ENCODE measurements at places on chromosomes 4 and X. TPM values are rescaled to one million over a fixed set of nuclear protein-coding genes. Genes with fewer than 3 reads are reported as not detected.

The IL3RA gene
- not detected for total RNA-seq

The SUPT20HL1 gene
- total RNA-seq, result 0.09 TPM

The TRIM60 gene
- not detected for total RNA-seq

The TLR2 gene
- total RNA-seq, result 0.32 TPM

The TLR6 gene
- 0.95 TPM for total RNA-seq

The XAGE1A gene
- total RNA-seq, result not detected

The DCTD gene
- total RNA-seq, result 93.8 TPM

The RAPGEF2 gene
- total RNA-seq, result 40.1 TPM

The FGFR3 gene
- total RNA-seq, result 3.3 TPM

The KDM6A gene
- 9.6 TPM for total RNA-seq

The GRIA3 gene
- total RNA-seq, result 2.1 TPM

The SCD5 gene
- 11.6 TPM for total RNA-seq

The FAM149A gene
- total RNA-seq, result 5.7 TPM

The UNC5C gene
- 4.1 TPM for total RNA-seq

The SMIM10L2A gene
- 0.17 TPM for total RNA-seq

The PNMA5 gene
- total RNA-seq, result not detected

The TMEM154 gene
- 2.7 TPM for total RNA-seq

The MND1 gene
- 4.7 TPM for total RNA-seq

The ATP1B4 gene
- total RNA-seq, result not detected

The HSFX1 gene
- 0.94 TPM for total RNA-seq

The SSX3 gene
- not detected for total RNA-seq

The XAGE3 gene
- not detected for total RNA-seq

The SPIN2B gene
- 12.6 TPM for total RNA-seq

The PLP1 gene
- 0.26 TPM for total RNA-seq

The TENM3 gene
- total RNA-seq, result 6.0 TPM

The PRSS12 gene
- 40.7 TPM for total RNA-seq

The CT45A5 gene
- not detected for total RNA-seq

The ARX gene
- not detected for total RNA-seq

The F8 gene
- total RNA-seq, result 4.0 TPM

The VSIG1 gene
- total RNA-seq, result not detected

The CXCL5 gene
- 0.17 TPM for total RNA-seq

The TNMD gene
- not detected for total RNA-seq

The SPIN2A gene
- total RNA-seq, result 2.4 TPM

The SYN1 gene
- 0.09 TPM for total RNA-seq

All from bronchial smooth muscle cell (primary cell).